ENCODE measurements at places on chromosomes 1 and 21. TPM values are rescaled to one million over a fixed set of nuclear protein-coding genes. Genes with fewer than 3 reads are reported as not detected.

The MINDY1 gene
- 10.6 TPM for total RNA-seq

The PSMA5 gene
- 190 TPM for total RNA-seq

The ATP1A1 gene
- total RNA-seq: 50.9 TPM

The WDR64 gene
- total RNA-seq: not detected

The ATP6V1G3 gene
- 12.7 TPM for total RNA-seq

The NCAM2 gene
- 4.8 TPM for total RNA-seq

The NR1I3 gene
- total RNA-seq: not detected

The ANKRD35 gene
- total RNA-seq: not detected

The KIF2C gene
- 54.6 TPM for total RNA-seq

The DIRAS3 gene
- total RNA-seq: 346 TPM

The ZBTB17 gene
- total RNA-seq: 25.1 TPM

The TOR3A gene
- total RNA-seq: 49.2 TPM

The ABCG1 gene
- total RNA-seq: 2.9 TPM

The S100A12 gene
- total RNA-seq: not detected

The METTL18 gene
- total RNA-seq: 26.0 TPM

The KRTAP11-1 gene
- total RNA-seq: not detected

The DNAJC16 gene
- 14.5 TPM for total RNA-seq
